ENCODE measurements at places on chromosomes 2 and 18.
A peak's percentile ranks its signal among the peaks of the same experiment; 100 is the strongest.

GRCh38 chr2:175976391-175977157, 25.5 kb downstream of the LNPK start:
- no peak for DNase-seq

GRCh38 chr2:451495-451894, 163.6 kb upstream of the ALKAL2 start:
- DNase-seq, result no peak

DNA sequence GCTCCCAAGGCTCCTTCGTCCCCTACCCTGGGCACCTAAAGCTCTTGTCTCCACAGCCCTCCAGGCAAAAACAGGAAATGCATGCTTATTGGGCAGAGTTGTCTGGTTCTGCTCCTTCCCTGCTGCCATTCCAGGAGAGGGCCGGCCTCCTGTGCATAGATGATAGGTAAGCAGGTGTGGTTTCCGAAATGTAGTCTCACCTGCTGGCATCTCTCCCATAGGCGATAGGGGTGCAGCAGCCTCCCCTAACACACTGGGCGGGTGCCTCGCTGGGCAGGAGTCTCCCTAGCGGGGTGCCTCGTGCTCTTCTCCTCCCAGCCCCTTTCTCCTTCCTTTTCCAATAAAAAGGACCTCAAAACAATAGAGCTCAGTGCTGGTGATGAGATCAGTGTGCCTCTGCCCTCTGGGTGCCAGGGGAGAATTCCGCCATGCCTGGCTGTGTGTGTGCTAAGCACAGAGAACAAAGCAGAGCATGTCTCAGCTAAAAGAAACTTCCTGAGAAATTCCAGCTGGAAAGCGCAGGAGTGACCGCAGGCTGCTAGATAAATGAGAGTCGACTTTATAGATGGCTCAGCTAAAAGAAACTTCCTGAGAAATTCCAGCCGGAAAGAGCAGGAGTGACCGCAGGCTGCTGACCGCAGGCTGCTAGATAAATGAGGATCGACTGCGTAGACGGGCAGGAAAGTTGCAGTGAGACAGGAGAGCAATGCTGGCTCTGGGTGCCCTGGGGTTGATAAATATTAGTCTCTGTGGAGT, 11.3 kb upstream of the PXDN start:
- no peak for DNase-seq

- peak; percentile 67 for DNase-seq
These were observed 6.9 kb upstream of the STAT1 start for GRCh38 chr2:191020742-191021381.

- DNase-seq, result no peak
These were observed 238.2 kb upstream of the AGAP1 start for GRCh38 chr2:235255693-235256092.

DNA sequence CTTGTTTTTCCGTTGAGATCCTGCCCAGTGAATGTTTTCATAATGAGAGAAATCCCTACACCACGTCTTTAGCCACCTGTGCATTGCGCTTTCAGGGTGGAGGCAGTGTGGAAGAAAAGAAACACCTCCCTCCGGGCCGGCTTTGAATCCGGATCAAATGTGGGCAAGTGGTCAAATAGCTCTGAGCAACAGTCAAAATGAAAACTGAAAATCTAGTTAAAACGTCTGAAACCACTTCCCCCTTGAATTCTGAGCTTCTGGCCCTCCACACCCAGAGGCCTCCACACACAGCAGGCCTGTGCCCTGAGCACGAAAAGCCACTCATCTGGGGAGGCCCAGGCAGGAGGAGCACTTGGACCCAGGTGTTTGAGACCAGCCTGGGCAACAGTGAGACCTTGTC, 263.6 kb upstream of the SALL3 start:
- DNase-seq, result no peak

- no peak for DNase-seq
These were observed 79.5 kb downstream of the INPP4A start for GRCh38 chr2:98524168-98524567.

GRCh38 chr18:25233528-25234321, 118.2 kb downstream of the ZNF521 start:
- DNase-seq, result no peak

- no peak for DNase-seq
These were observed 107.5 kb upstream of the SPATS2L start for GRCh38 chr2:200199005-200199404.

DNA sequence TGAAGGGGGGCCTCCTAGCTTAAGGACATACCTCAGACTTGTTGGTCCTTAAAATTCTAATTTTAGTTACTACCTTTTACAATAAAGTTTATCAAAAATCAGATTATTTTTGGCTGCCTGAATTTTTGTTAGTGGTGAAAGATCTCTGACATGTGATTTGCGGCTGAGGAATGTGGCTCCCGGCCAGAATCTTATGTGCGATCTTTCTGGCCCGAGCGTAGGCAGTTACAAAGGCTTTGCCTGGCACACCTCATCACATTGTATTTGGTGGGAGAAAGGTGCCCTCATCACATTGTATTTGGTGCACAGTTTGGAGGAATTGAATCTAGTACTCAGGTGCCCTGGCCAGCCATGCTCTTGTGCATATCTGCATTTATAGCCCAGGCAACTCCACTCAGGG, 289.1 kb downstream of the GULP1 start:
- DNase-seq, result no peak

GRCh38 chr2:173705656-173706055, 259.5 kb downstream of the SP3 start:
- DNase-seq, result no peak

GRCh38 chr2:67836866-67837265, 225.9 kb downstream of the C1D start:
- DNase-seq, result no peak

DNA sequence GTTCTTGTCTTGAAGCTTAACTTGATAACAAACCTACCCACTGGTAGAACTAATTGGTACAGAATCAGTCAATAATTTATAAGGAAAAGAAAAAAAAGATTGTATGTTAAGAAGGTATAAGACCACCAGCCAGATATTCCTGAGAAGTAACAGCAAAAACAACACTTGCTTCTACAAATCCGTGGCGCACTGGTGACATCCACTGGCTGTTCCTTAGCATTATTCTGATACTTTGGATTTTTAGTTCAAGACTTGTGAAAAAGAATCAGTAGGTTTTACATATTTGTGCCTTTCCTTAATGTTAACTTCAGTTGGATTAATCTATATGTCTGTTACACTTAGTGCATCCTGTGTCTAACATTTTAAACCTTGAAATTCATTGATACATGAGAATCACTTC, 141.8 kb downstream of the GRB14 start:
- no peak for DNase-seq

DNA sequence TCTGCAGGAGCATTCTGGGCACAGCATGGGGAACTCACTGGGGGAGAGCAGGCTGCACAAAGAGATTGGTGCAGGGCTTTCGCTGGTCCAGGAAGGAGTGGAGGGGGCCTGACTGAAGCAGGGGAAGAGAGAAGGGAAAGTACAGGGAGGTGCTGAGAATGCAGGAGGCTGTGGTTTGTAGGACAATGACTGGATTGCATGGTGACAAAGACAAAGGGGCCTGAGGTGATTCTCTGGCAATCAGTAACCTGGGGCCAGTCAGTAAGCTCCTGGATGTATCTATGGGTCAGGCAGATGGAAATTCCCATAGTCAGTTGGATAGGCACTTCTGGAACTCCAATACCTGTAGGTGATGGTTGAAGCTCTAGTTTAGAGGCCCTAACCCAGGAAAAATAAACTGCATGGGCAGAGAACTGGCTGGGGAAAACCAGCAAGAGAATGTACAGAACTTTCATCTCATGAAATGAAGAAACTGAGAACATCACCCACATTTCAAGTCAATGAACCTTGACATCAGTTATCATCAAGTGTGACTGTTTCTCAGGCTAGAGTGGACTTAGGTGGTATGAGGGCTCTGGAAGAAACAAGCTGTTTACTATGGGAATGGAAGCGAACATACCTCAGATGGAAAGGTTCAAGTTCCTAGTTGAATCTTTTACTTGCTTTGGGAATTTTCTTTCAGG, 193.2 kb downstream of the TPGS2 start:
- no peak for DNase-seq

DNA sequence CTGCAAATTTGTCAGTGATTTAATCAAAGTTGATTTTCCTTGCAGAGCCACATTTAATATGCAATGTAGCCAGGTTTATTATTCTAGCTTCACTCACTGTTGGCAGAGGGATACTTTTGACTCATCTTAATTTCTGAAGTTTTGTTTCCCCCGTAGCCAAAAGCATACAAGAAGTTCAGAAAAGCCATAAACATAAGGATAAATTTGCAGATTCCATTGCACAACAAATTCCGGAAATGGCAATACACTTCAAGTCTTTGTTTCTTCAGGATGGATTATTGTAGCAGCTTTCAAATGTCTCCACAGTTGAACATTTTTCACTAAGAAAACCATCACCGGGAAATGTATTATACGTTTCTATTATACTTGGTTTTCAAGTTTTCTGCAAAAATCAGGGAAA, 88.0 kb upstream of the ZCCHC2 start:
- DNase-seq, result no peak

DNA sequence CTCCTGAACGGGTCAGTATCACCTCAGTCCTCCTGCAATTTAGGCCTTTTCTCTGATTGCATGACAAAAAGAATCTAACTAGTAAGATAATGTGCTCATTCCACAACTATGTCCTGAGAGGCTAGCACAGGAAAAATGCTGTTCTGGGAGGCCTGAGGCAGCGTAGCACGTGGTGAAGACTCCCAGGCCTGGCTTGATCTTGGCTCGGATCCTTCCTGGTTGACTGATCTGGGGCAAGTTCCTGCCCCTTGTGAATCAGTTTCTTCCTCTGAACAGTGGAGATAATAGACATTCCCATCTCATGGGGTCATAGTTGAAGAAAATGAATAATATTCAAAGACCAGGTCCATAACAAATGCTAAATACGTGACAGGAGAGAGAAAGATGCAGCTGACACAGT, 12.3 kb downstream of the FBLN7 start:
- no peak for DNase-seq

DNA sequence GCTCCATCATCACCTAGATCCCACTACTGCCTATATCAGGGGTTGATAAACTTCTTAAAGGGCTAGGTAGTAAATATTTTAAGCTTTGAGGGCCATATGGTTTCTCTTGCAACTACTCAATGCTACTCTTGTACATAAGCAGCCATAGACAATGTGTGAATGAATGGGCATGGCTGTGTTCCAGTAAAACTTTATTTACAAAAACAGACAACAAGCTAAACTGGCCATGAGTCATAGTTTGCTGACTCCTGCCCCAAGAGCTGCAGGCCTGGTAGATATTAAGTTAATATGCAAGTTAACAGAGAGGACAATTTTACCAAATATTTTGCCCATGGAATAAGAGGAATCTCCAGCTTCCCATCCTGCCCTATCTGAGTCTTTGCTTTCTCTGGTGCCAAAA, 29.8 kb upstream of the MYO3B start:
- no peak for DNase-seq

DNA sequence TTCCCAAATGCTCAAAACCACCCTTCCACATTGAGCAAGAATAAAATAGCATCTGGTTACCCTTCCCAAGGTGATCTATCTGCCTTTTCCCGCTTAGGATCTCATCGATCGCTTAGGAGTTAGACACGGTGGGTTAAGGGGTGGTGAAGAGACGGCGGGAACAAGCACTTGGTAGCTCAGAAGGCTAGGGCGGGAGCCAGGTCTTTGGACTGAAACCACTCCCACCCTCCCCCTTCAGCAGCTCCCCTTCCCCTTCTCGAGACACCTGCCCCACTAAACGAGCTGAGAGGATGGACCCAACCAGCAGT, 513 bp downstream of the THOC1 start:
- no peak for DNase-seq

GRCh38 chr2:37623971-37624900, 47.2 kb downstream of the CDC42EP3 start:
- peak; percentile 44 for DNase-seq

- DNase-seq, result no peak
These were observed 197.7 kb downstream of the NRP2 start for GRCh38 chr2:205880048-205880447.

DNA sequence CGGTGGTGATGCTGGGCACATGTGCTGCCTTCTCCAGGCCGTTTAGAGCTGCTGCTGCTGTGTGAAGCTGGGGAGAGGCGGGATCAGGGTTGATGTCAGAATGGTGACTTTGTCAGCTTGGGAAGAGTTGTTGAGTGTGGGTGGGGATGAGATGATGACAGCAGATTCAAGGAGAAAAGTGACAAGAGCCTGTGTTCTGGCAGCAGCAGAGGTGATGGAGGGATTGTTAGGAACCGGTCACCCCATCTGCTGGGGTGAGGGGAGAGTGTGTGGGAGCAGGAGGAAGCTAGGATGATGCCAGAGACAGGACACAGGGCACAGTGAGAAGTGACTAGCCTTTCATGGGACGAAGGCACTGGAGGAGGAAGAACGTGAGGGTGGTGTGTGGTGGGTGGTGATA, 345.5 kb downstream of the RNF144A start:
- no peak for DNase-seq

- DNase-seq, result peak; percentile 23
These were observed 12.4 kb upstream of the ANKRD44 start for GRCh38 chr2:197322724-197323720.

GRCh38 chr2:127174136-127174535, 46.0 kb downstream of the CYP27C1 start:
- DNase-seq, result no peak

- DNase-seq, result no peak
These were observed 83.9 kb upstream of the MAPRE2 start for GRCh38 chr18:34957119-34957863.

DNA sequence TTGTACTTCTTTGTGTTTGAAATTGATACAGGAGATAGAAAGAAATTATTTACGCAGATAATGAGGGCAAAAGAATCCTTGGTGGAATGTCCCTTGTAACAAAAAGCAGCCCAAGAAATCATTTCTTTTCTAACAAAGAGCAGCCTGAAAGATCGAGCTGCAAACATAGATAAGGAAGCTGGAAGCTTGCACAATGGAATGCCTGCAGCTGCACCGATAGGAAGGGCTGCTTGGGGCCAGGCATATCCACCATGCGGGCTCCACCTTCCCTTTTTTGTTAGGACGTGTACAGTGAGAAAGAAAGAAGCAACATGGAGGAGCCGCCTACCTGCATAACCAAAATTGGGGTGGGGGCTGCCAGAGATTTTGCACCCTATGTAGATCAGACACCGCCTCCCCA, 568.7 kb downstream of the METTL4 start:
- DNase-seq, result no peak

DNA sequence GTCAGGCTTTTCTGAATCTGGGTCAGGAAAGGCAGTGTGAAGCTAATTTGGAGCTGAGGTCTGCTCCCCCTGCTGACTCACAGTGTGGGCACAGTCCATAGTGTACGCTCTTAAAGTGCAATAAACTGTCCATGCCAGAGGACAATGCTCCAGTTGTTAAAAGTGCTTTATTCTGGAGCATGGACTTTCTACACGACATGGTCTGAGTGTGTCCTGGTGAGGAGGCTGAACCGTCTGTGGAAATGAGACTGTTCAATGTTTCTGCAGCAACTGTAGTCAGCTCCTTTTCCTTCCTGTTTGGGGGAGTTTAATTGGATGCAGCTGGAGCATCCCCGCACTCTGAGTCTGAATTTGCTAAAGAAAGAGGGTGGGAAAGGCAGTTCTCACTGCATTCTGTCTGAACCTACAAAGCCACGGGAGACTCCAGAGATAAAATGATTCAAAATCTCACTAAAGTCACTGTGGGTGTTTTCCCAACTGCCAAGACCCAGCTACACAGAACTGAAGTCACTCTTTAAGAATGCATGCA, 110.2 kb upstream of the TRIB2 start:
- DNase-seq, result no peak

- DNase-seq, result no peak
These were observed 24.2 kb upstream of the EFEMP1 start for GRCh38 chr2:55947752-55948151.

GRCh38 chr2:166440313-166440712, 53.7 kb downstream of the SCN7A start:
- DNase-seq, result no peak

- no peak for DNase-seq
These were observed 4.4 kb downstream of the DDX18 start for GRCh38 chr2:117818921-117819320.

Data from stimulated activated naive CD8-positive, alpha-beta T cell treated with anti-CD3 and anti-CD28 coated beads, Interleukin-15, amount 100 ng/mL, for 72 hours (primary cell).